ENCODE measurements at places on chromosomes 1 and 21.

DNA sequence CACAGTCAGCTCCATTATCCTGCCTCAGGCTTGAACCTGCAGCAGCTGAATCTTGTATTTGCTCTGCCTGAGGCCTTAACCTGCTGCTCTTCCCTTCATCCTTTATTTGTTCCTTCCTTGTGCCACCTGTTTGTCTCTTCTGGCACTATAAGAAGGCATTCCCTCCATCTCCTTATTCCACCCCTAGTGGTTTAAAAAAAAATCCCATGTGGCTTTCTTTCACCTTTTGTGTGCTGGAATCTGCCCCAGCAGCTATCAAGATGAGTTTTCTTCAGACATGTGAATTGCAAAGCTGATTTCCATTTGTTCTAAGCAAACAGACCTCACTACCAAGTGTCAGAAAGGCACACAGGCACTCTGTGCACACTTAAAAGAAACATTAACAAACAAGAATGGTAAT lies 294.6 kb downstream of the TTLL7 start:
- no peak for DNase-seq

- no peak for DNase-seq
These were observed 42.7 kb upstream of the RGS2 start for GRCh38 chr1:192766009-192766625.

- no peak for DNase-seq
These were observed 102.0 kb downstream of the FMN2 start for GRCh38 chr1:240193679-240194078.

GRCh38 chr1:246659594-246660140 lies 64.5 kb upstream of the SCCPDH start:
- DNase-seq, result no peak

DNA sequence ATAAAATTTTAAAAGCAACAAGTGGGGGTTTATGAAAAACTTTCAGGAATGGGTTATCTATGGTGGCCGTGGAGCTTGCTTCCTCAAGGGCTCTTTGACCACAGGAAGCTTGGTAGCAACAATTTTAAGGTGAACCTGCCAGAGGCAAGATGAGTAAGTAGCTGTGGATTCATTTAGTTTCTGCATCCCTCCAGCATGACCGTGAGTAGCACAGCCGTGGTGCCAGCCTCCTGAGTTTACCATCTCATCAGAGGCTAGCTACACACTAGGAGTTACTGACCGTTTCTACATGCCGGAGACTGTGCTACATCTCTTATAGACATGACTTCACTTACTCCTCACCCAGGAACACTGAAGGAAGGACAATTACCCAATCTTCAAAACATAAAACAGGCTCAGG lies 30.1 kb upstream of the PLEKHG5 start:
- no peak for DNase-seq

DNA sequence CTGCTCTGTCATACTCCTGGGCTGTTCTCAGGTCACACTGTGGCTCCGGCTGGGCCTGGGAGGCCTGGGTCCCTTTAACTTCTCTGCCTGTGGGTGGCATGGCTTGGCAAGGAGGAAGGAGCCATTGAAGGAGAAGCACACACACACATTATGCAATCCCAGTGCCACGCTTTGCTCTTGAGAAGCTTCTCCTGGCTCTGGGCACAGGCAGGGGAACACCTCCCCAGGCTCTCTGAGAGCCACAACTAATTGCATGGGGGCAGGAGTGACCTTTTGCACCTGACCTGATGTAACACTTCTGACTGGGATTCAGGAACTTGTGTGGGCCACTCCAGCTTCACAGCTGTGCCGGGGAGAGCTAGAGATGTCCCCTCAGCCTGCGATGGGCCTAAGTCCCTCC lies 23.1 kb downstream of the LGR6 start:
- no peak for DNase-seq
